Mucosa of descending colon (tissue), 3 donors: ENCODE measurements at places on chromosomes 4 and X. TPM values are rescaled to one million over a fixed set of nuclear protein-coding genes. Genes with fewer than 3 reads are reported as not detected.

GRCh38 chr4:7236847-7237246 lies 44.5 kb downstream of the SORCS2 start:
- DNase-seq, result no peak

- DNase-seq, result no peak
Measured at GRCh38 chr4:85556283-85556682, 81.3 kb downstream of the ARHGAP24 start.

GRCh38 chrX:108312957-108313356 lies 125.3 kb downstream of the COL4A6 start:
- no peak for DNase-seq

GRCh38 chr4:16912896-16913295 lies 14.5 kb upstream of the LDB2 start:
- no peak for DNase-seq

GRCh38 chr4:105644257-105644656 lies 64.2 kb downstream of the INTS12 start:
- no peak for DNase-seq

DNA sequence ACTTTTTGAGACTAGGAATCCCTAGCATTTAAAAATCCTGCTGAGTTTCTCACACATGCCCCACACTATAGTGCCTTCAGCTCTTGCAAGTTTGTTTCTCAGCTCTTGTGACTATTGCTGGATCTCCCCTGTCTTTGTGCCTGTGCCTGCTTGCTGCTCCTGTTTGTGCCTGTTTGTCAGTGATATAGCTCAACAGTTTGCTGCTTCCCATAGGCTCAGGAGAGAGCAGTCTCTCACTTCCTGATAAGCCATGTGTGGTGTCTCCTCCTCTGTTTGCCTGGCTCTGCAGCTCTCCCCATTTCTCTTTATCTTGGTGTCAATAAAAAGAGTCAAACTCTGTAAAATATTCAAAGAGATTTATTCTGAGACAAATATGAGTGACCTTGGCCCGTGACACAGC lies 259.8 kb upstream of the CLNK start:
- DNase-seq, result peak; percentile 12

PPP4R3C gene
- total RNA-seq, result not detected

- DNase-seq, result no peak
Measured at GRCh38 chr4:116755051-116755450, 330.3 kb downstream of the TRAM1L1 start.

GRCh38 chrX:155864655-155865054 lies 16.5 kb upstream of the VAMP7 start:
- DNase-seq, result no peak
